ENCODE measurements at places on chromosomes 1 and 21.

GRCh38 chr1:217562229-217562878, 68.5 kb downstream of the GPATCH2 start:
- no peak for DNase-seq

DNA sequence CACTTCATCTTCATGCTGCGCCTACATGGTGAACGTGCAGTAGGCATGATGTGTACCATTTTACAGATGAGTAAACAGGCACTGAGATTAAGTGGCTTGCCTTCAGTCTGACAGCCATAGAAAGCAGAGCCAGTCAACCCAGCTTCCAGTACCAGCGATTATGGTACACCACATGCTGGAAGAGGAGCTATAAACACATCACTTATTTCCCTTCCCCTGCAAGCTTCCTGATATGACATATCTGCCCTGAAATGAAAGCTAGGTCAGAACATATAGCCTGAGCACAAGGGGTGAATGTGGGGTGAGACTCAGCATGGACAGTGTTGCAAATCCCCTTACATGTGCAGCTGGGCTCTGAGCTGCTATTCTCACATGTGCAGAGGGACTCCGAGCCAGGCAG, 33.8 kb upstream of the IL20 start:
- no peak for DNase-seq

DNA sequence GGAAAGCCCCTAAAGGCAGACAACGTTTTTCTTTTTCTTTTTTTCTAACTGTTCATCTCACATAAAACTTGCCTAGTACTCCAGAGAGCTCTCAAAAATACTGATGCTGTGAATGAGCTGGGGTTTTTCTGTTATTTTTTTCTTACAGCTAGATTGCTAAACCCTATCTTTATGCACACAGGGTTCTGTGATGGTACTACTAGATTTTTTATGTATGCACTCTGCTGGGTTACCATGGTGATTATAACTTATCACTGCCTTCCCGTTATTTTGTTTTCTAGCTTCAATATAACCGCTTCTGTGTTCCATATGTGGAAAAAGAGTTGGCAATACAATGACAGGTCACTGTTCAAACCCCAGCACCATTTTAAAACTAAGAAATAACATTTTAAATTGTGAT, 43.7 kb upstream of the KCNK1 start:
- DNase-seq: no peak

- DNase-seq: no peak
These were observed 56.0 kb upstream of the PLXNA2 start for GRCh38 chr1:208300084-208300770.

DNA sequence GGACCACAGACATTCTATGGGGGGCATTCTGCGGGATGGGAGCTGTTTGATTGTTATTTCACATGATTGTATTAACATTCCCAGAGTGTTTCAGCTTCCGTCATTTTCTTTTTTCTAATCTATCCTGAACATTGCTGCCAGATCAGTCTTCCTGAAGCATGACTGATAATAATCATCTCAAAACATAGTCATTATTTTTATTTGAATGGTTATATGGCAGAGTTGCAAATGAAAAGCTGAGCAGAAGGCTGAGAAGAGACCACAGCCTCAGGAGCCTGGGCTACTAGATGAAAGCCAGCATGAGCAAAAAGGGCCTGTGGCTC, 109.0 kb downstream of the ERG start:
- no peak for DNase-seq

- DNase-seq: no peak
These were observed 50.8 kb downstream of the HS2ST1 start for GRCh38 chr1:86965012-86965826.

DNA sequence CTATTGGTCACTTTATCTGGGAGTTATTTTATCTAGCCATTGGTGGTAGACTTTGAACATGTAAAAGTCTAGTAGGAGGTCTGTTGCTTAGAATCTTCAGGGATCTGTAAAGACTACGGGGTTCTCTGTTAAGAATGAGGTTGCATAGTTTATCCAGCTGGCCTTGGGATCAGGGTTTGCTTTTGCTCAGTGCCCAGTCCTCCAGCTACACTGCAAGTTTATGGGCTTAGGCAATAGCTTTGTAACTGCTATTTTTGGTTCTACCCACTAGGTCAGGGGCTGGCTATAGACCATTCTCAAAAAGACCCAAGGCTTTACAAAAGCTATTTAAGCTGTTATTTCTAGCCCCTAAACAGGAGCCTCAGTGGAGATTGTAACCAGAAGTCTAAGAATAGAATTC, 9.8 kb downstream of the SH3GLB1 start:
- DNase-seq: no peak

All from nucleus accumbens (tissue), 56 donors.